Activated CD4-positive, CD25-positive, alpha-beta regulatory T cell treated with anti-CD3 and anti-CD28 coated beads, Interleukin-2, amount 50 U/mL, for 16 hours (primary cell): ENCODE measurements at places on chromosomes 6 and 20.
A peak's percentile ranks its signal among the peaks of the same experiment; 100 is the strongest.

GRCh38 chr6:158854214-158855101, 35.3 kb upstream of the EZR start:
- DNase-seq = no peak

DNA sequence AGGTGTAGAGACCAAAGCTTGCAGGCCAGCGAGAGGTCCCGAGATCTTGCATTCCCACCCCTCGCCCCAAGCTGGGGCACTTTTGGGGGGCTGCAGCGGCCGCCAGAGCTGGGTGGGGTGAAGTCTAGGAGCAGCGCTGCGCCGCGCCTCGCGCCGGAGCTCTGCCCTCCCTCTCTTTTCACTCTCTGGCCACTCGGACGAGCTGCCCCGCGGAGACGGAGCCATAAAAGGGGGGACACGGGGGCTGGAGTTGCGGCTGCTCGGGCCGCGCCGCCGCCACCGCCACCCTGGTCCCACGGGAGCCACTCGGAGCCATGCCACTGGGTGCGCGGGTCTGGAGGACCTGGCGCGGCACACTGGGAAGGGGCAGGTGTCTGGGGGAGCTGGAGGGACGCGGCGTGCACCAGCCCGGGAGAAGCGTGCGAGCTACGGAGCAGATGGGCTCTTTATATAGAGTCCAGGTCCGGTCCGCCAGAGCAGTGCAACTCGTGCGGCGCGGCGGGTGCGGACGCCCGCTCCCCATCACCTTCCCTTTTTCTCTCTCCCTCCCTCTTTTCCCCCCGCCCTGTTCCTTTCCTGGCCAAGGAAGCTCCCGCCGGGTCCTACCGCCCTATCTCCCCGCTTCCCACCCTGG, 687 bp upstream of the HTR1B start:
- no peak for DNase-seq

GRCh38 chr6:71887006-71887743, 825 bp downstream of the RIMS1 start:
- DNase-seq = no peak

DNA sequence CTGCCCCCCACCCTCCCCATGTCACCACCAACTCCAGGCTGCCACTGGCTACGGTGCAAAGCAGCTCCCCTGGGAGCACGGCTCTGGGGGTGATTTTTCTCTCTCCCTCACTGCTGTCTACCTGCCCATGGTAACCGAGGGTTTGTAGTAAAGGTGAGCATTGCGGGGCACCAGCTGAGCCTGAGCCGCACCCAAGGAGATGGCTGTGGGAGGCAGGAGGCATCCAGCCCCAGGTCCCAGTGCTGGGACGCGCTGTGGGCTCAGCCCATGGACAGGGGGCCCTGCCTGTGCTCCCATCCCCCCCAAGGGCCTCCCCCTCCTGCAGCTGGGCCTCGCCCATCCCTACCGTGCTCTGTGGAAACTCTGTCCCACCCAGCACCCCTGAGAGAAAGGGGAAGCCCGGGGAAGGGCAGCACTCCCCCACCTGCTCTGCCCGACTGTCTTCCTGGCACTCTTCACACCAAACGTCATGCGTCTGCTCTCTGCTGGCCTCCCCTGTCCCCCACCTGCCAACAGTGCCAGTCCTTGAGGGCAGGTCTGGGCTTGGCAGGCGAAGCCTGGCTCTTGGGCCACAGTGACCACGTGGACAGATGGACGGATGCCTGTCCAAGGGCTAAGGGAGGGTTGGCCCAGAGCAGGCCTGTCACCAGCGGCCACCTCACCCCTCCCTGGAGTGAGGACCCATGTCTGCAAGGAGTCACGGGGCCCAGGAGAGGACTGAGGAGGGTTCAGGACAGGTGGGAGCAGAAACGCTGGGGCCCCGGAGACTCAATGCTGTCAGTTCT, 3.8 kb upstream of the CHRNA4 start:
- no peak for DNase-seq

DNA sequence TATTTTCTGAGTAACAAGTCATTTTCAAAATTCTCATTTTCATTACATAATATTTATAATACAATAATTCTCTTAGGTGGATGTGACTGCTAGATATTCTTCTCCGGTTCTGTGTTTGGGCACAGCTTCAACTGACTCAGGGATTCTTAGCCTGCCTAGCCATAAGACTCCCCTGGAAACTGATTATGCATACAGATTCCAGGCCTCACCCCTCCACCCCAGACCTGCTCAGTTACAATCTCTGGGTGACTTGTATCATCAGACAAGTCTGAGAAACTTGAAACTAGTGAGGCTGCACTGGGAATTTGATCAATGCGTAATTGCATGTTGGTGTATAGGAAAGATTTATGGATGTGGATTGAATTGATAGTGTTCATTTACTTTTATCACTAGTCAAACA, 25.4 kb downstream of the FLRT3 start:
- no peak for DNase-seq

DNA sequence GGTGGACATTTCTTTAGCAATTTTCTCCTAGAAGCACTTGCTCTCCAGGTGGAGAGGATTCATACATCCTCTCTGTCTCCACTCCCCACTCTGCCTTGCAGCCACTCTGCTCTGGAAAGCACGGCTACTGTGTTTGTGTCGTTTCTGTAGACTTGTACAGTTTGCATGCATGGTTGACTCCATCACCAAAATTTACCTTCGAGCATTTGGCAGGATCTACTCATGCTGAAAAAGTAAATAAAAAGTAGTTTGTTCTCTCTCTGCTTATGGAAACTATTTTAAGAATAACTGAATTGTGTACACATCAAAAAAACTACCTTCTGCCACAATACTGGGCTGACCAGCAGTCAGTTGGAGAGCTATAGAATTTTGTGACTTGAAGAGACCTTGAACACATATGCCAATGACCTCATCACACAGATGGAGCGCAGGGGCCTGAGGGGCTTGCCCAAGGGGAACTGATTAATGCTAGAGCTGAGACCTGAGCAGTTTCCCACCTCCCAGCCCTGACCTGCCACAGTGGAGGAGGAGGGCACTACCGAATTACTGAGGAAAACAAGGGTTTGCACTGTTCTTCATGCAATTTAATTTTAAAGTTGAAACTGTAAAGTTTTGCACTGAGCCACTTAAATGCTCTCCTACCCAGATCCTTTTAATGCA, 33.7 kb upstream of the FOXQ1 start:
- no peak for DNase-seq

- DNase-seq = no peak
These were observed 203.4 kb upstream of the STXBP5 start for GRCh38 chr6:147000545-147001488.

DNA sequence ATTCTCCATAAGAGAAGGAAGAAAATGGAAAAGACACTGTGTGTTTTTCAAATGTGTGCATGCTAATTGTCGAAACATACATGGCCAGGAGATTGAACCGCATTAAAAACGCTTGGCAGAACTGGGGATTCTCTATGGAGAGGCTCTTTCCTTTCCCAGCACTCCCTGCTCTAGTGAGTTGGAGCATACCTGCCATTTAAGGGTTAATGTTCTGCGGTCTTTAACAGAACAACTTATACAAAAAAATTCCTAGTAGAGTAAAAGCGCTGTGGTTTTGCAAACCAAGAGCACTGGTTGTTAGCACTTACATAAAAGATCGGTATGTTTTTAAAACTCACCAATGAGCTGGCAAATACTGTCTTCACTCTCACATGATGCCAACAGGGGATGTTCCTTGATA, 1.5 kb downstream of the TAGAP start:
- DNase-seq = no peak

DNA sequence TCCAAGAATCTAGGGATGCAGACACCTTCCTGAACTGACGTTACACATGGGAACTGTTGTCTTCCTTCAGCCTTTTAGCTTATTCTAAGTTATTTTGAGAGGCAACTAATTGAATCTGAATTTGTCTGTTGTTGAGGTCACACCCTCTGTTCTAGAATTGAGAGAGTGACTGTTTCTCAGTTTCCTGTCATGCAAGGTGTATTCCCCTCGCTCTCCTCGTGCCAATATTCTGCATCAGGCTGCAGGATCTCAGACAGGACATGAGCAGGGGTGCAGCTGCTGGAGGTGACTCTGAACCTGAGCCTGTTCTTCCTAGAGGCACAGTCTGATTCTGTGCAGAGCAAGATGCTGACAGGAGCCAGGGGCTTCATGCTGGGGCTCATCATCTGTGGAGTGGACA, 52.5 kb downstream of the HLA-DPB1 start:
- DNase-seq = no peak

- no peak for DNase-seq
These were observed 225.6 kb downstream of the PLCB1 start for GRCh38 chr20:8357703-8358102.

- DNase-seq = peak; percentile 26
These were observed 36.2 kb upstream of the MRPS18A start for GRCh38 chr6:43723737-43724295.

- no peak for DNase-seq
These were observed 101.4 kb downstream of the CDH4 start for GRCh38 chr20:61353261-61354000.

DNA sequence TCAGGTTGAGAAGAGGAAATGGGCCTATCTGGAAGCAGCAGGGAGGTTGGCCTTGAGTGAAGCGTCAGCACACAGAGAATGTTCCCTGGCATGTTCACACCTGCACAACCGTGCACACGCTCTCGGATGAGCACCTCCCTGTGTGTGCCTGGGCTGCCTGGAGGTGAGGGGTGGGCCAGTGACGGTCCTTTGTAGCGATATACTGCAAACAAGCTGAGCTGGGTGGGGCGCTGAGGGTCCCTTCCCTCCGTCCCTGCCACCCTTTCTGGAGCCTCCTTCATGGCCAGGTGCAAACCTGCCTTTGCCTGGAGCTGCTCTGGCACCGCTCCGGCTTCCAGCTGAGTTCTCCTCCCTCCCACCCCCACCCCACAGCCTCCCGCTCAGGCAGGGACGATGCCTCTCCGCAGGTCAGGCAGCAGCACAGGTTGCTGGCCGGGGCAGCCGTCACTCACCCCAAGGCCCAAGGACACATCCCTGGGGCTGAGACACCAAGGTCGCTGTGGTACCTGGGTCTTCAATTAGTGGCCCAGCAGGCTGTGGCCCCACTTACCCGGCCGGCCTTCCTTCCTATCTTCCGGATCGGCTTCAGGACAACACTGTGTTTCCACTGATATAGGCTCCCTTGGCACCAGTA, 111.6 kb downstream of the ERMARD start:
- DNase-seq = no peak

- DNase-seq = no peak
These were observed 158.7 kb upstream of the PRND start for GRCh38 chr20:4563031-4563430.

GRCh38 chr20:45269056-45269455, 14.7 kb upstream of the SLPI start:
- no peak for DNase-seq

GRCh38 chr6:149508485-149508884, 23.7 kb upstream of the ZC3H12D start:
- DNase-seq = no peak

DNA sequence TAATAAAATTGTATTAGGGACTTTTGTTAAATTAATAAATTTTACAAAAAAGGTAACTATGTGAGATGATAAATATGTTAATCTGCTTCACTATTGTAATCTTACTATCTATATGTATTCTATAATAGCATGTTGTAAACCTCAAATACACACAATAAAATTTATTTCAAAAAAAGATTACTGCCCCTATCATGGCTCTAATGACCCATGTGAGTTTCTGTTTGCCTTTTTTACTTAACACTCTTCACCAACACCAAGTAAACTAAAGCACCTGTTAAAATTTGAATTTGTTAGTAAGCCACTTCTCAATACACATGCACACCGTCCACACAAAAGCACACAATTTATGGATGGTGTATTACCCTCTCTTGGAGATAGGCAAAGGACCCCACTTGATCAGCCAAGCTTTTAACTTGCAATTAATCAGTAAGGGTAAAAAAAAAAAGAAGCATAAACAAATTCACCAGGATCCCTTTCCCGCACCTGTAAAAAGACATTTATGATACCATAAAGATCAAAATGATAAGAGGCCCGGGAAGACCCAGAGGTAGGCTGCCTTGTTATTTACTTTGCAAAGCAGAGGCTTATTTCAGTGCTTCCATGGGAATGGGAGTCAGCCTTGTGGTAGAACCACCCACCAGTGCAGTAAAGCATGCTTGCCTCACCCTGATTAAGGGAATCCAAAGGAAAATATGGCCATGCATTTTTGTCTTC, 28.6 kb upstream of the PKHD1 start:
- no peak for DNase-seq

- DNase-seq = no peak
These were observed 231.2 kb upstream of the ZFP64 start for GRCh38 chr20:52422574-52423336.

DNA sequence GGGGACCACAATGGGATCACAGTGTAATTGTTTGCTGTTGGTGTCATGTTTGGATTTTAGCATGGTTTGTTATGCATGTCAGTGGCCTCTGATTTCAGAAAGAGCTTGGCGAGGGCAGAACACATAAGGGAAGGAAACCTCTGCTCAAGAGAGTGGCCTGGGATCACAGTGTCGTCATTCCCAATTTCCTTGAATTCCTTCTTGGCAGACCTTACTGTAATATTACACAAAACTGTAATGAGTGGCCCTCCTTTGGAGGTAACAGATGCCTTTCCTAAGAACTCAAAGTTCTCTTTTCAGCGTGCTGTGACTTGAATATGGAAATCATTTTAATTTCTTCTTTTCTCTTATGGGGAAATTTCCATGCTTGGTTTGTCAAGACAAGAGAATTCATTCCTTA, 46.9 kb downstream of the JAG1 start:
- DNase-seq = no peak

GRCh38 chr6:22828179-22829062, 259.1 kb downstream of the HDGFL1 start:
- no peak for DNase-seq

DNA sequence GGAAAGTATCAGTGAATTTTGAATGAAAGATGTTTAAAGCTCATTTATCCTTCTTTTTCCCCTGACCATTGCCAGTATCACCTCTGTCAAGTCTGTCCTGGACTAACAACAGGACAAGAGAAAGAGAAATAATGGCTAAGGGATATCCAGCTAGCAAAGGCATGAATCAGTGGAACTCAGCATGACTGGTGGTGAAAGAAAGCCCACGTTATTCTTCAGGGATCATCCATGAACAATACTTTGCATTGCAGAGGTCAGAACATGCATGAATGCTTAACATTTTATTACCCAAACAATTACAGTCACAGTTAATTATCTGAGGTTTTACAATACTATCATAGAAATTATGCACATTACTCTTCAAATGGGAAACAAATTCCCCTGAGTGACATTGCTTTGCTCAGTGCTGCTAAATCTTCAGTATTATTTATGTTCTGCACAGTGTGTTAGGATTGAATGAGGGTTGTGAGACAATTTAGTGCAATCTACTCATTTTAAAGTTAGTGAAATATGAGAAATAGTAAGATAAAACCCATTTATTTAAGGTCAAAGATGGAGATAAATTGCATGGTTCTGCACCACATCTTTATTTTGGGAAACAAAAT, 350.7 kb downstream of the KHDRBS2 start:
- DNase-seq = no peak
